ENCODE measurements at places on chromosomes 5 and 9.
A peak's percentile ranks its signal among the peaks of the same experiment; 100 is the strongest.

DNA sequence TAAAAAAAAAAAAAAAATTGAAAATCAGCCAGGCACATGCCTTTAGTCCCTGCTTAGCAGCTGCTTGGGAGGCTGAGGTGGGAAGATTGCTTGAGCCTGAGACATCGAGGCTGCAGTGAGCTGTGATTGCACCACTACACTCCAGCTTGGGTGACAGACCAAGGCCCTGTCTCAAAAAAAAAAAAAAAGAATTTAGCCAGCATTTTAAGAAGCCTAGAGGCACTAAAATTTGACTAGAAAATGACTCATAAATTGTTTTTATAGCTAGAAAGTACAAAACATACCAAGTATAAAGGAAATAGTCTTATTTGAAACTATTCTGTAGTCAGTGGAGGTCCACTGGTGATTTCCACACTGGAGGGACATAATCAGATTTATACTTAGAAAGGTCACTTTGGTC is 17.5 kb downstream of the LRRC70 start:
- no peak for DNase-seq

DNA sequence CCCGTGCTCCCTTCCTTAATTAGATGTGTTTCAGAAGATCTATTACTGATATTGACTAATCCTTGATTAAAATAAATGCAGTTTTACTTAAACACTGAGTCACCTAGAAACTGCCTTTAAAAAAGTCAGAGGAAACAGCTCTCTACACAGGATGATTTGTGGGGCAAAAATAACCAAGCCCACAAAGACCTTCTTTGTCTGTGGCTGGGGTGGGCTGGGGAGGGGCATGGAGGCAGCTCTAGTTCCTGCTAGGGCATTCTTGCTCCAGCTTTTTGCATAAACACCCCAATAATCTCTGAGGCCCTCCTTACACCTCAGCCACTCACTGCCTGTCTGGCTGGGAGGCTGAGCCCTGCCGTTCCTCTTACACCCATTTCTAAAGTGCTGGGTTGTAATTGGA is 227.6 kb upstream of the DAP start:
- no peak for DNase-seq

GRCh38 chr9:91362051-91362611 is 413 bp upstream of the AUH start:
- DNase-seq, result no peak

DNA sequence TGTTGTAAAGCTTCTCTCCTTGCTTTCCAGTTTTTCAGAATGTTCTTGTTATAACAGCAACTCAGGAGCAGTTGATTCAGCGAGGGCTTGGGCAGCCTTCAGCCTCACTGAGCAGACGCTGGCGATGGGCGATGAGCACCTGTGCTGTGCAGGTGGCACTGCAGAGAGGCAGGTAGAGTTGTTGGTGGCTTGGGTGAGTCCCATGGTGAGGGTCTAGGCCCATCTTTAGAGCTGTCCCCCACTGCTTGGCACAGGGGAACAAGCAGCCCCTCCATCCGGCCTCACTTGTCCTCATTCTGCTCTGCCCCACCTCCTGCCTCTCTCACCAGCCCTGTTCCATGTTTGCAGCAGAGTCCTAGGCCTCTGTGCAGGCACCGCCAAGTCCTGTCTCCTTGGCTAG is 6.1 kb upstream of the CXCL14 start:
- no peak for DNase-seq

GRCh38 chr9:81086416-81086815 is 602.9 kb downstream of the TLE1 start:
- no peak for DNase-seq

DNA sequence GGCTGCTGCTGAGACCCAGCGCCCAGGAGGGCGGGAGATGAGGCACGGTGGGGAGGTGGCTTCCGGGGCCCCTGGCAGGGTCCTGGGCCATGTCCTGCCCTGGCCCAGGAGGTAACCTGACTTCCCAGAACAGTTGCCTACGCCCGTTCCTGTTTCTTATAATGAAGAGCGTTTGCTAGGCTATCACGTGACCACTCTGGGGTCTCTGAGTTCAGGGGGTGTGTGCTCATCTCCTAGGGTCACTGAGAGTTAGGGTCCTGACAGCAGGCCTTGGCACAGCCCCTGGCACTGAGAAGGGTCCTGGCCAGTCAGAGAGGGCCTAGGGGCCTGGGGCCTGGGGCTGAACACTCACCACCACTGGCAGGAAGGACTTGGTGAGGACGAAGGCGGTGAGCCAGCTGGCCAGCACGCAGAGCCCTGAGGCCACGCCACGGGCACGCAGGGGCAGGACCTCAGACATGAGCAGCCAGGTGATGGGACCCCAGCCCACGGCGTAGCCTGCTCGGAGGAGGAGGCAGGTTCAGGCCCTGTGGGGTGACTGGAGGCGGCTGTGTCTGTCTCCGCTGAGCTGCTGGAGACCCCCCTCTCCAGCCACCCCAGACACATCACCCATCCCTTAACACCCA is 6.0 kb downstream of the SLC2A6 start:
- no peak for DNase-seq

DNA sequence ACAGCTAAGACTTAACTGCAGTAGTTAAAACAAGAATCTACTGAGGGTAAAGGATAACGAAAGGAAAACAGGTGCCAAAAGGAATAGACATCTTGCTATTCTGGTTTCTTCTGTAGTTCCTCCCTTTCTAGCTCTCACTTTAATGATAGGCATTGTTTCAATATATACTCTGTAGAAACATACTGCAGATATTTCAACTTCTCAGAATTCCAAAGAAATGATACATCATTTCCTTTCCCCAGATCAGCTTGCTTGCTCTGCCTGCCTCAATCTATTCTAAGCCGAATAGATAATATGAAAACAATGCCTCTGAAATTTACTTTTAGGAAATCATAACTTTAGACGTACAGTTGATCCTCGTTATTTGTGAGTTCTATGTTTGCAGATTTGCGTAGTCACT is 46.3 kb downstream of the ACO1 start:
- DNase-seq, result no peak

DNA sequence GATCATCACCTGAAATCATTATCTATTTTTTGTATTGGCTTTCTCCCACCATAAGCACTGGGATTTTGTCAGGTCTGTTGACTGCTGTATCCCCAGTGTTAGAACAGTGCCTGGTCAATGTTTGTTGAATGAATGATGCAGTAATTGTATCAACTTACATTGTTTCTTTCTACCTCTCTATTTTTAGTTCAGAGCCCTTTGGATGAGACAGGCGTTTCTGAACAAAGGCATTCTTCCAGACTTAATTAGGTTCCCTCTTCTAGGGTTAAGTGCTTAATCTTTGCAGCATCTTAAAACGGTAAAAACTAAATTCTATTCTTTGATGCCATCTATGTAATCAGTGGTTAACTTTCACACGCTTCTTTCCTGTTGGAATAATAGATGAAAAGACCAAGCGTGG is 26.3 kb downstream of the SLC44A1 start:
- DNase-seq, result no peak

GRCh38 chr9:120556775-120557174 is 23.2 kb downstream of the CDK5RAP2 start:
- DNase-seq, result no peak

- no peak for DNase-seq
Observed at GRCh38 chr5:14006823-14007520, 62.5 kb upstream of the DNAH5 start.

DNA sequence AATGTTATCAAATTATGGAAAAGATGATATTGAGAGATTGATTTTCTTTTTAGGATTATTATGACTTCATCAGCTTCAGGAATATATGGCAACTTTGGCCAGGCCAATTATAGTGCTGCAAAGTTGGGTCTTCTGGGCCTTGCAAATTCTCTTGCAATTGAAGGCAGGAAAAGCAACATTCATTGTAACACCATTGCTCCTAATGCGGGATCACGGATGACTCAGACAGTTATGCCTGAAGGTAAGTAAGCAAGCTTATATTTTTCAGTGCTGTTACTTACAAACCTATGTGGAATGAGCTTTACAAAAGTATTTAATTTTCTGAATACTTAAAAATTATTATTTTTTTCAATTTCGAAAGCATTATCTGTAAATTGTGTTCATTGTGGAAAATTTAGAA is 26.5 kb downstream of the HSD17B4 start:
- DNase-seq, result no peak

- no peak for DNase-seq
Observed at GRCh38 chr9:136902259-136902821, 16.0 kb downstream of the TRAF2 start.

- DNase-seq, result no peak
Observed at GRCh38 chr5:180832638-180833068, 28.4 kb downstream of the ZFP62 start.

DNA sequence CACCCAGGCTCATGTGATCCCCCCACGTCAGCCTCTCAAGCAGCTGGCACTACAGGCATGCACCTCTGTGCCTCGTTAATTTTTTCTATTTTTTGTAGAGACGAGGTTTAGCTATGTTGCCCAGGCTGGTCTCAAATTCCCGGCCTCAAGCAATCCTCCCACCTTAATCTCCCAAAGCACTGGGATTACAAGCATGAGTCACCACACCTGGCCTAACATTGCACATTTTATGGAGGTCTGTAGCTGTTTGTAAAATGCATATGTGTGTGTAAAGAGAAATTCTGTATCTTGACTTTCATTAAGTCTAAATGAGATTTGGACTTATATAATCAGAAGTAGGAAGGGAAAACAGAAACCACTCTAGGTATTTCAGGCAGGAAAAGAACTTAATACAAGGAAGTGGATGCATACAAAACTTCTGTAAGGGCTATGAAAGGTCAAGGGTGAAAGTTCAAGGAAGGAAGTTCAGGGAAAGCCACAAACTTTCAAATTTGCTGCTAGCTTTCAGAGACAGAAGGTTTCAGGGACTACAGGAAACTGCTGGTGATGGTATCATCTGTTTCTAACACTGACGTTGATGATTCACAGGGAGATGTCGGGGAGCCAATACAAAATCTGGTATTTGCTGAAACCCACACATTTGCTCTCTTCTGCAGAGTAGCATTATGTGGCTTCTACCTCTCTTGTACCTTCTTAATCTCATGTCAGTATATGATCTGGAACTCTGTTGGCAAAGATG is 209.4 kb downstream of the PIK3R1 start:
- peak; percentile 50 for DNase-seq

- no peak for DNase-seq
Observed at GRCh38 chr9:26263478-26263877, 585.2 kb upstream of the TUSC1 start.

DNA sequence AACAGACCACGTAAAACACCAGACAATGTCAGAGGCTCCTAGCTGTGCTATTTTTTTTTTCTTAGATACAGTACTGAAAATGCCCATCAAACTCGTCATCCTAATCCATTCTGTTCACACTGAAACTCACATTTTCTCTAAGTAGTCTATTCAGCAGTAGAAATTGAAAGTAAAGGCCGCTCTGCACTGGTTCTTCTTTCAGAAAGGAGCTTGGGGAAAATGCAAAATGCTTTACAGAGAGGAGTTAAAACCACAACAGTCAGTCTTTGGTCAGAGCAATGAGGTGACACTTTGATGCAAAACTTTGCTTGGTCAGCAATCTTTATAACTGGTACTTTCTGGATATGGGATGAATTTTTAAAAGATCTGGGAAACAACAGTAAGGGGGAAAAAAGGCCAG is 43.8 kb upstream of the SUSD1 start:
- DNase-seq, result no peak

All from NCI-H524 (cell line).